Breast epithelium (tissue), 4 donors: ENCODE measurements at places on chromosomes 4 and X. TPM values are rescaled to one million over a fixed set of nuclear protein-coding genes. Genes with fewer than 3 reads are reported as not detected.

The TCEAL8 gene
- total RNA-seq, result 52.2 TPM

- no peaks in the 10 kb centered on the region for H3K4me1 ChIP-seq
- DNase-seq, result no peak
- no peak overlapping the region for H3K27ac ChIP-seq
- no peaks in the 10 kb centered on the region for H3K36me3 ChIP-seq
- no peaks in the 10 kb centered on the region for H3K27me3 ChIP-seq
These were observed 255.0 kb downstream of the MAGEB5 start for GRCh38 chrX:26470941-26471340.

The HSD17B11 gene
- 54.1 TPM for total RNA-seq

DNA sequence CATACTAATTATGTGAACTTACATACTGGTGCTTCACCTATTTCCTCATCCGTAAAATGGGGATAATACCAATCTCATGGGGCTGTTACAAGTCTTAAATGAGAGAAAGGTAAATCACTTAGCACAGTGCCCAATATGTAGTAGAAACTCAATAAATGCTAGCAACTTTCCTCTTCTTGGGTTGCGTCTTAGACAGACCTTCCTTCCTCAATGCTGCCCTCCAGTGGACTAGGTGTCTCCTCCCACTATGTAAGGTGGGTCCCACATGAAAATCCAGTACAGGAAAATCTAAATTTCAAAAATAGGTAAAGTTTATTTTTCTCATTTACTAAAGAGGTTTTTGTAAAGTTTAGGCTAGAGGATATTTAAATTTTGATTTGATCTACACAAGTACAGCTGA is 20.6 kb downstream of the ZDHHC9 start:
- H3K27me3 ChIP-seq, result peaks cover 5% of the 10 kb centered on the region
- no peak overlapping the region for H3K4me3 ChIP-seq
- H3K36me3 ChIP-seq, result no peaks in the 10 kb centered on the region
- H3K27ac ChIP-seq, result no peak overlapping the region
- no peaks in the 10 kb centered on the region for H3K4me1 ChIP-seq

- H3K36me3 ChIP-seq, result no peaks in the 10 kb centered on the region
- no peaks in the 10 kb centered on the region for H3K4me1 ChIP-seq
- H3K27me3 ChIP-seq, result no peaks in the 10 kb centered on the region
- no peak overlapping the region for H3K4me3 ChIP-seq
- no peak overlapping the region for H3K27ac ChIP-seq
- DNase-seq, result no peak
These were observed 408.7 kb upstream of the PITX2 start for GRCh38 chr4:111031596-111031995.

GRCh38 chrX:56343664-56344063 is 111.5 kb downstream of the KLF8 start:
- no peak overlapping the region for H3K4me3 ChIP-seq
- H3K36me3 ChIP-seq, result no peaks in the 10 kb centered on the region
- no peaks in the 10 kb centered on the region for H3K27me3 ChIP-seq
- H3K27ac ChIP-seq, result no peak overlapping the region
- H3K4me1 ChIP-seq, result no peaks in the 10 kb centered on the region

The BEX1 gene
- total RNA-seq, result 1.3 TPM

The SYNPO2 gene
- total RNA-seq, result 30.2 TPM

The FAM47C gene
- not detected for total RNA-seq

GRCh38 chr4:138555584-138555983 is 313.4 kb upstream of the SLC7A11 start:
- DNase-seq, result no peak
- no peaks in the 10 kb centered on the region for H3K27me3 ChIP-seq
- H3K4me1 ChIP-seq, result no peaks in the 10 kb centered on the region
- H3K4me3 ChIP-seq, result no peak overlapping the region

The LEF1 gene
- 7.6 TPM for total RNA-seq

GRCh38 chrX:153488231-153488914 is 6.4 kb upstream of the BGN start:
- H3K27me3 ChIP-seq, result peaks cover 49% of the 10 kb centered on the region
- no peaks in the 10 kb centered on the region for H3K36me3 ChIP-seq
- H3K4me1 ChIP-seq, result no peaks in the 10 kb centered on the region

DNA sequence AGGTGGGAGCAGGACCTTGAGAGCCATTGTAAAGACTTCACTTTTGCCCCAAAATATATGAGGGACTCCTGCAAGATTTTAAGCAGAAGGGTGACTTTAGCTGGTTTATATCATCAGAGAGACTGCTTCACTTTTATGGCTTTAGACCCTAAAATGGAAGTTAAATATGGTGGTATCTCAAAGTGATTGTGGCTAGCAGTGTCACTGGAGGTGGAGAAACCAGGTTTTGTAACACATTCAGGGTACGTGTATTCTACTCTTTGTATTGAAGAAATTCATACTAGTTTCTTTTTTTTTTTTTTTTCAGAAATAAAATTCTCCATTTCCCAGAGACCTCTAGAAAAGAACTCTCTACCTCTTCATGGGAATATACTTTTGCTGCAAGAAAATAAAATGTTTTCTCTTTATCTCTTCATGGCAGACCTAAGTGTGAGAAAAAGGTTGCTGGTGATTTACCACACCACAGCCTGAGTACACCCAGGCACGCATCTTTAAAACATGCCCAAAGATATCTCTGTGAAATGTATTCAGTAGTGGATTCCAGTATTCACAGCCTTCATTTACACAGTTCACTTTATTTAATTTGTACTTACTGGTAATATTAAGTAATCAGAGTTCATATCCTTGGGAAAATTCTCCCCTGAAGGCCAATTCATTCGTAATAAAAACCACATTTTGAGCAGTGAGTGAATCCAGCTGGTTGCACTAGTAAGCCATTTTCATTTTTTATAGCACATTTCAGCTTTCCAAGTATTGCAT is 74.3 kb upstream of the GUCY1A1 start:
- H3K36me3 ChIP-seq, result no peaks in the 10 kb centered on the region
- DNase-seq, result no peak
- no peaks in the 10 kb centered on the region for H3K4me1 ChIP-seq
- no peak overlapping the region for H3K27ac ChIP-seq

DNA sequence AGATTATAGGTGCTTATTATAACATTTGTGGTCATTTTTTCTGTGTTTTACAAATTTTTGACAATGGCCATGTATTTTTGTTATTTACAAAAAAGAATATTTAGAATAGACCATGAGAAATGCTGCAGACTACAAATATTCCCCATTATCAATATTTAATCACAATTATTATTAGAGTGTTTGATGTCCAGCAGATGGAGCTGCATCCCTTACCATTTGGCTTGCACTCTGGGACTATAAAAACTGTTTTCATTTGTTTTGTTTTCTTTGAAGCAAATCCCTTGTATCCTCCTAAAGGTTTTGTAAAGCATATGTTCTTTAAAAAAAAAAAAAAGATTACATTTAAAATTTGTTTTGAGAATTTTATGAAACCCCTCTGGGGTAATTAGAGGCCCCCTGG is 85.6 kb upstream of the CXorf66 start:
- no peaks in the 10 kb centered on the region for H3K27me3 ChIP-seq
- no peak for DNase-seq
- H3K36me3 ChIP-seq, result no peaks in the 10 kb centered on the region
- no peak overlapping the region for H3K27ac ChIP-seq

GRCh38 chr4:134999169-134999568 is 797.6 kb upstream of the PABPC4L start:
- H3K27me3 ChIP-seq, result no peaks in the 10 kb centered on the region
- no peaks in the 10 kb centered on the region for H3K36me3 ChIP-seq
- DNase-seq, result no peak
- H3K4me3 ChIP-seq, result no peak overlapping the region
- H3K27ac ChIP-seq, result no peak overlapping the region
- no peaks in the 10 kb centered on the region for H3K4me1 ChIP-seq

DNA sequence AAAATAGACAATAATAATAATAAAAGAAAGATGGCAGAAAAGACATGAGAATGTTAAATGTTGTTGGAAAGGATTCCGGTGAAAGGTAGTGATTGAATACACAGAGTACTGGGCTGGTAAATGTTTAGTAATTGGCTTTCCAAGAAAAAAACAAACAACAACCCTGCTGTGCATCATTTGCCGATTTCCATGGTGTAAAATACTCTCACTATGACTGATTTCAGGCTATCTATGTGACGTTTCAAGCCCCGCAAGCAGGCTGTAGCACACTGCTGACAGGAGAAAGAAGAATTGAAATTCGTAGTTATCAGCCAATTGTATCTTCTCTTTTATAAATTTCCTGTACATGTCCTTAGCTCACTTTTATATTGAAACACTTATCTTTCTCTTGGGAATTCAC is 13.6 kb upstream of the SEPTIN6 start:
- H3K4me3 ChIP-seq, result no peak overlapping the region
- H3K36me3 ChIP-seq, result no peaks in the 10 kb centered on the region
- DNase-seq, result no peak
- H3K4me1 ChIP-seq, result no peaks in the 10 kb centered on the region
- H3K27me3 ChIP-seq, result no peaks in the 10 kb centered on the region

The TMPRSS11B gene
- total RNA-seq, result not detected

- no peak for DNase-seq
- no peak overlapping the region for H3K4me3 ChIP-seq
- H3K36me3 ChIP-seq, result no peaks in the 10 kb centered on the region
- H3K4me1 ChIP-seq, result no peaks in the 10 kb centered on the region
These were observed 23.4 kb upstream of the SLC10A7 start for GRCh38 chr4:146545102-146545501.

The CCDC158 gene
- 5.4 TPM for total RNA-seq

DNA sequence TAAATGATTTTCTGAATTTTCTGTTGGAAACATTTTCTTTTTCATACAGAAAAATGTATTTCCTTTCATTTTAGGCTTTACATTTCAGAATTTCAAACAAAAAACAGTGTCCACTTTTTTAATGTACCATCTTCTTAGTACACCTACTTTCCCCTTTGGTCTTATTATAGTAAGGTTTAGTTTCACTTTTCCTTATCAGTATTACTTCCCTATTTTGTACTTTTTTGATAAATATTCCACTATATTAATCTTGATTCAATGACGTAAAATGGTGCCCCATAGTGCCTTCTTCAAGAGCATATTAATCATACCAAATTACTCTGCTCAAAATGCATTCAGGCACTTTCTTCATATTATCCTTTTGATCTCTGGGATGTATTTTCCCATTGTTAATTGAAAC is 52.5 kb downstream of the BANK1 start:
- H3K27ac ChIP-seq, result no peak overlapping the region
- no peaks in the 10 kb centered on the region for H3K36me3 ChIP-seq
- no peaks in the 10 kb centered on the region for H3K27me3 ChIP-seq
- H3K4me1 ChIP-seq, result no peaks in the 10 kb centered on the region
- DNase-seq, result no peak

- H3K4me3 ChIP-seq, result no peak overlapping the region
- no peaks in the 10 kb centered on the region for H3K36me3 ChIP-seq
- no peak overlapping the region for H3K27ac ChIP-seq
- no peaks in the 10 kb centered on the region for H3K27me3 ChIP-seq
These were observed 110.6 kb downstream of the NEXMIF start for GRCh38 chrX:74814681-74815080.

DNA sequence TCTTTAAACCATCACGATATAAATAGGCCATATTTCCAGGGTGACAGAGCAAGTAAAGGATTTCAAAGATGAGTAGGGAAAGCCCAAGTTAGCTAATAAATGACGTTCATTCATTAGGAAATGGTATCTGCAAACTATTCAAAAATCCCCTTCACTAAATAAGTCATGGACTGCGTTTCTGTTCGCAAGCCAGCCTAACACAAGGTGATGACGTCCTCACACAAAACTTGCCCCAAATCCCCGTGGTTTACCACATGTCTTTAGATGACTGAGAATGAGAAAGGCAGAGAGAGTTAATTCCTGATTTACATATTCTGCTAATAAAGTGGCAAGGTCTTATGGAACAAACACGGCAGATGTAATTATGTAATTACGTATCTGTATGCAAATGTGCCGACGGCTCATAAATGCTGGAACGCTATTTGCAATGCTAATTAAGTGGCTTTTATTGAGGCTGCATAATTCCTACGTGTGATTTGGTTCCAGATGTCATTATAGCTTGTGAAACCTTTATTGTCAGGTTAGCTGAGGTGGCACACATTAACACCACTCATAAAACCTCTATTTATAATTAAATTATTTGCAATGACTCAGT is 437.7 kb upstream of the FRG1 start:
- DNase-seq, result no peak

The EXOC1L gene
- total RNA-seq, result not detected

GRCh38 chrX:9871701-9872268 is 85.6 kb downstream of the SHROOM2 start:
- DNase-seq, result no peak
- no peak overlapping the region for H3K27ac ChIP-seq
- no peak overlapping the region for H3K4me3 ChIP-seq
- H3K27me3 ChIP-seq, result peaks cover 13% of the 10 kb centered on the region

- H3K4me1 ChIP-seq, result no peaks in the 10 kb centered on the region
- peak within 1 kb of the TSS; percentile 53 for H3K4me3 ChIP-seq
- no peaks in the 10 kb centered on the region for H3K36me3 ChIP-seq
- no peak for DNase-seq
- no peak within 1 kb of the TSS for H3K27ac ChIP-seq
These were observed at the start of gene MGARP for GRCh38 chr4:139279760-139280620. MGARP (minus strand) TSS chr4:139280225; CDS start chr4:139280158, 67 bp downstream.

DNA sequence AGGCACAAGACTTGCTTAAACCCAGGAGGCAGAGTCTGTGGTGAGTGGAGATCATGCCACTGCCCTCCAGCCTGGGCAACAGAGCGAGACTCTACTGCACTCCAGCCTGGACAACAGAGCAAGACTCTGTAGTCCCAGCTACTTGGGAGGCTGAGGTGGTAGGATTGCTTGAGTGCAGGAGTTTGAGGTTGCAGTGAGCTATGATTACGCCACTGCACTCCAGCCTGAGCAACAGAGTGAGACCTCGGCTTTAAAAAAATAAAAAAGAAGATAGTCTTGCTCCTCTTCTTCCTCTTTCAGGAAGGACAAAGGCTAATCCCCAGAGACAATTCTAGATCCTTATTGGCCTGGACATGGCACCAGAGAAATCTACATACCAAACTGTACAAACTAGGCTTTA is 5.7 kb upstream of the PPEF2 start:
- H3K4me3 ChIP-seq, result no peak overlapping the region
- no peaks in the 10 kb centered on the region for H3K36me3 ChIP-seq
- H3K4me1 ChIP-seq, result no peaks in the 10 kb centered on the region

The WDR17 gene
- 2.2 TPM for total RNA-seq
